ENCODE measurements at places on chromosomes 2 and 18.

DNA sequence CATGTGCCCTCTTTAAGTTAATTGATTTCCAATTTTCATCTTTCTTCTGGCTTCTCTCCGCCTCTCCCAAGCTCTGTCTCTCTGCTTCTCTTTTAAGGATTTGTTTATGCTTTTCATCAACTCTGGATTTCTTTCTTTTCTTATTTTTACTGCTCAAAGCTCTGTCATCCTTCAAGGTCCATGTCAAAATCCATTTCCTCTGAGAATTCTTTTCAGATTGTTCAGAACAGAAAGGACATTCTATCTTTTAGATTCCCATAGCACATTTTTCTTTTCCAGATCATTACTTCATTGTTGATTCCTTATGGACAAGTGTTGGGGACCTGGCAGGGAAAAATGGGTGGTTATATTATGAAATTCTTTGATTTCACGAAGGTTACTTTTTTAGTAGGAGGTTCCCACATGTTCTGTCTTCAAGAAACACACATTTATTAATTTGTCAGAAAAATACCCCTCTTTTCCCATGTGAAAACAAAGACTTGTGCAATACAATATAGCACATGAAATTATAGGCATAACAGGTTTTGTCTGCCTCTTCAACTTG lies 12.3 kb downstream of the PMAIP1 start:
- DNase-seq, result no peak

DNA sequence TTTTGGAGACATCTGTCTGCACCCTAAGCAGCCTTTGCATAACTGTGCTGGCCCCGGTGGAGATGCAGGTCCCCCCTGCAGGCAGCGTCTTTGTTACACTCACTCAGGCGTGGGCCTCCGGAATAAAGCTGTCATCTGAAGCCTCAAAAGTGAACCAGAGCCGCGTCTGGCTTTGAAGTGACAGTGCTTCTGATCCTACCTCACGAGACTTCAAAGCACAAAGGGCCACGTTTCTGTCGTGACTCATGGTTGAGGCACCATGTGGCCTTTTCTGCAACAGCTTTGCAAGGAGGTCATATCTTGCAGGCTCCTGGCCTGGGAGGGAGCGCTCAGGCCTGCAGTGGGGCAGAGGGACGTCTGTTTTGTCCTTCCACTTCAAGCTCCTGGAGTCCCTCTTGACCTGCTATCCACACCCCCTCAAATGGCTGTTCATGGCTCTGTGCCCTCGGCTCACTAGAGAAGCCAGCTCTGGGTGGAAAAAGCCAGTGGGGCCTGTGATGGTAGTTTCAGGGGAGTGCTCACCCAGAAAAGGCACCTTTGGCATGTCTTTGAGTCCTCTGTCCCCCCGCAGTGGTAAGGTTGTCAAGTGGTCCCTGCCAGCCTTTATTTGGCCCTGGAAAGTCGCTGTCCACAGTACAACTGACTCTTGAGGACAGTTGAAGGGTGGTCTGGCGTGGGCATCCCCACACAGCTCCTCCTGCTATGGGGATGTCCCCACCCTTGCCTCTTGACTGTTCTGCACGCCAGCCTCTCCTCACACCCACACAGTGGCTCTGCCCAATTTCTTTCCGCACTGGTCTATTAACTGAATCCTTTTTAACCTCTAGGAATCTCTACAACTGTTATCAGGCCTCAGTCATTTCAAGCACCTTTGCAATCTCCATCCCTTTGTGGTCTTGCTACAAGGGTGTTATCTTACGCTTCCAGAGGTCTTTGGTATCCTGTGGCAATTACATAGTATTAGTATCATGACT lies 19.3 kb downstream of the GPR55 start:
- peak; percentile 32 for DNase-seq

DNA sequence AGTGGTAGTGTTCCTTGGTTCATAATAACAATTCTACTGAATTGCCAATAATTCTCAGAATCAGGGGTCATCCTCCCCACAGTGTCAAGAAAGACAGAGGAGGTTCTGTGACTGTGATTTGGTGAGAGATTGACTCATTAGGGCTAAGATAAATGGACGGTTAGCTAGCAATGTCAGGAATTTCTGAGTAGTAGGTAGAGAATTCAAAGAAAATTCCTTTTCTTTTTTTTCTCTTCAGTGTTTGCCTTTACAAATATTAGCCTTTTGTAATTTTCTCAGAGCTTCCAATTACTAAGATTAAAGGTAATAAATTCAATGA lies 16.8 kb upstream of the CRIM1 start:
- DNase-seq, result no peak

GRCh38 chr2:28296243-28296642 lies 96.4 kb upstream of the FOSL2 start:
- DNase-seq, result no peak

DNA sequence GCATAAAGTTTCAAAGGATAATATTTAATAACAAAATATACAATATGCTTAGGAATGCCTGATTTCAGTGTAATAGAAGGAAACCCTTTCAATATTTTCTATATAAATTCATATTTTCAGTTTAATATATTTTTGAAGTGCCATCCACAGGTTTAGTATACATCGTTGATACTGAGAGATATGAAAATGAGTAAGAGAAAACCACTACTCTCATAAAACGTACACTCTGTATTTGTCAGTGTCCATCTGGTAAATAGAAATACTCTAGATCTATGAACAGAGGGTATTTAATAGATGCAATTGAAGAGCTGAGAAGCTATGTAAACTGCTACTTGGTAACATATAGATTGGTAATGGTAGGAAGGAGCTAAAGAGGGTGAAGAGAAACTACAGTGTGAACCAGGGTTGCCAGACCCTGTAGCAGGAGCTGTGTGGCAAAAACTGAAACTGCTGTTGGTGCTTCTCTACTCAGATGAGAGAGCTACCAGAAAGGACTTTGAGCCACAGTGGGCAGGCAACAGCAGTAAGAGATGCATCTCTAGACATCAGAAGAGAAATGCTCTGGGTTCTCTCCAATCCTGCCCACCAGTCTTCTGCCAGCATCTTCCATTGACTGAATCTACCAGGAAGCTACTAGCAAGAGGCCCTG lies 187.4 kb downstream of the CCDC102B start:
- DNase-seq, result no peak

DNA sequence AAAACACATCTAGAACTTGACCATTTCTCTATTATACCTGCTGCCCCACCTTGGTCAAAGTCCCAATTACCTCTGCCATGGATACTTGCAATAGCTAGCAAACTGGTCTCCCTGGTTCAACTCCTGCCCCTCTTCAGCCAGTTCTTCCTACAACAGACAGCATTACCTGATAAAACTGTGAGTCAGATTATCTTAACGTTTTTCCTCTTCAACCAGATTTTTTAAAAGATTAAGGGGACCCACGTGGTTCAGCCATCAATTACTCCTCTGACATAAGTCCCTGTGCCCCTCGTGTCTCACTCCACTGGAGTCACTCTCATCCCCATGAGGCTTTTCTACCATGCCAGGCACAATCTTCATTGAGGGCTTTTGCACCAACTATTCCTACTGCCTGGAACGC lies 5.3 kb upstream of the ARHGAP15 start:
- DNase-seq, result peak; percentile 43

DNA sequence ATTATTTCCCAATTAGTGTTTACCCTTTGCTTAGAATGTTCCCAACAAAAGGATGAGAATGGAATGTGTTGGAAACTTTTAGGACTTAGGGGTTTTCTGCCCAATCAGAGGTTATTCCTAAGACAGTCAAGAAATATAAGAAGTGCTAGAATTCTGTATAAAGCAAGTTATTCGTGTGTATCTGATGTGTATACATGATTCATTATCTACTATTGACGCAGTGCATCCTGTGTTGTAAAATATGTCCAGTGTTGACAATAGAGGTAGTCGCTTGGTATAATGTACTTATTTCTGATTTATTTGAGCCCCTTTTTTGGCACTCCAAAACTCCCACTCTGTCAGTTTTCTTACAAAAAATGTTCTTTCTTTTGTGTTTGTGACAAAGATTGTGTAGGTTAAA lies 881 bp downstream of the PIKFYVE start:
- DNase-seq, result no peak

DNA sequence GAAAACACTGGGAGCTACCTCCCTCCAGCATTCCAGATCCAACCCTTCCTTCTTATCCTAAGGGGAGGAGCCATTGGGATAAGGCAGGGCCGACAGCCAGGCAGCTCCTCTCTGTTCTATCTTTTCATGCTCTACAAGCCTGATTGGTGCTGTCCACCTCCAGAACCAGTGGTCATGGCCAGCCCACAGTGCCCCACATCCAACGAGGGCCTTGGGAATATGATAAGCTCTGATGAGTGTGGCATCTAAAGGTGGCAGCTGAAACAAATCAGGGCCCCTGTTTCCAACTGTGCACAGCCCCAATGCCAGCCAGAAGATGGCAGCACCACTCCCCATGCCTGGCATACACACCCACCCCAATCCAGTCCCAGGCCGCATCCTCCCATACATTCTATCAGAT lies 329.3 kb downstream of the C1D start:
- DNase-seq, result peak; percentile 56

DNA sequence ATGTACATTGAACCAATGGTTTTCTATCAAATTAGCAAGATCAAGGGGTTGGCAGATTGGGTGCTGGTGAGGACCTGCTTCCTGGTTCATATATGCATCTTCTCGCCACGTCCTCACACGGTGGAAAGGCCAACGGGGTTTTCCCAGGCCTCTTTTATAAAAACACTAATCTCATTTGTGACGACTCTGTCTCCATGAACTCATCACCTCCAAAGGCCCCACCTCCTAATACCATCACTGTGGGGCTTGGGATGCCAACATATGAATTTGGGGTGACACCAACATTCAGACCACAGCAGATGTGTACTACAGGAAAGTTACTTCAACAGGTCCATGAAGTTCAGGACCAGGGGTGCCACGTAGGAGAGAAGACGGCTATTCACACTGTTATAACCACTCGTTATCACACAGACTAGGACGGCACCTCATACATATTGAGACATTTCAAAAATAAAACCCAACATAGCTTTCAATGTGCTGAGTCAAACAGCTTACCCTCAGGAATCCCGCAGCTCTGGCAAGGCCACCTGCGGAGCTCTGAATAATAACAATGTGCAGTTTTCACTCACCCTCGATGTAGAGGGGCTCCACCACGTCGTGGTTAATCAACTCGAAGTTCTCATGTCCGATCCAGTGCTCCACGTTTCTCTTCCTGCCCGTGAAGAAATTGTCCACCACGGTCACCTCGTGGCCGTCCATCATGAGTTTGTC lies 49.3 kb downstream of the UXS1 start:
- DNase-seq, result no peak

DNA sequence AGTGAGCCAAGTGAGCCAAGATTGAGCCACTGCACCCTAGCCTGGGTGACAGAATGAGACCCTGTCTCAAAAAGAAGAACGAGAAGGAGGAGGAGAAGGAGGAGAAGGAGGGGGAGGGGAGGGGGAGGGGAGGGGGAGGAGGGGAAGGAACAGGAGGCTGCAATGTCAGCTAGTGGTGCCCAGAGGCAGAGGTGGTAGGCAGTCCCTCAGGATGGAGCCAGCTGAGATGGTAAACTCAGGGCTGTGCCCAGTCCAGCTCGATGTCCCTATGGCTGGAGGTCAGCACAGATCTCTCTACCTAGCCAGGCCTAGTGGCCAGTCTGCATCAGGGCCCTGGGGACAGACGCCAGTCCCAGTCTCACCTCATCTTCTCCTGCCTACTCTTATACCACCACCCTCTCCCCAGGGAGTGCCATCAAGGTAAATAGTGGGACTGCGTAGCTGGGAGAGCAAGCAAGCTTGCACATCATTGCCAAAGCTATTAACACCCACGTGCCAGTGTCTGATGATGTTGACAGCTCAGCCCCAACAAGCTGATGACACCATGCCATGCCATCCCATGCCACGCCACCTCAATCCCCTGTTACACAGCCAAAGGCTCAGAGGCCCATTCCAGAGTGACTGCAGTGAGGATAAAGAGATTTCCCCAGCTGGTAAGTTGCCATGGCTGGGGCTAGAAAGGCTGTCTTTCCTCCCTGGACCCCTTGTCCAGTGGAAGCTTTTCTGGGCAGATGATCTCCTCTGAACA lies 7.6 kb upstream of the PLB1 start:
- no peak for DNase-seq

DNA sequence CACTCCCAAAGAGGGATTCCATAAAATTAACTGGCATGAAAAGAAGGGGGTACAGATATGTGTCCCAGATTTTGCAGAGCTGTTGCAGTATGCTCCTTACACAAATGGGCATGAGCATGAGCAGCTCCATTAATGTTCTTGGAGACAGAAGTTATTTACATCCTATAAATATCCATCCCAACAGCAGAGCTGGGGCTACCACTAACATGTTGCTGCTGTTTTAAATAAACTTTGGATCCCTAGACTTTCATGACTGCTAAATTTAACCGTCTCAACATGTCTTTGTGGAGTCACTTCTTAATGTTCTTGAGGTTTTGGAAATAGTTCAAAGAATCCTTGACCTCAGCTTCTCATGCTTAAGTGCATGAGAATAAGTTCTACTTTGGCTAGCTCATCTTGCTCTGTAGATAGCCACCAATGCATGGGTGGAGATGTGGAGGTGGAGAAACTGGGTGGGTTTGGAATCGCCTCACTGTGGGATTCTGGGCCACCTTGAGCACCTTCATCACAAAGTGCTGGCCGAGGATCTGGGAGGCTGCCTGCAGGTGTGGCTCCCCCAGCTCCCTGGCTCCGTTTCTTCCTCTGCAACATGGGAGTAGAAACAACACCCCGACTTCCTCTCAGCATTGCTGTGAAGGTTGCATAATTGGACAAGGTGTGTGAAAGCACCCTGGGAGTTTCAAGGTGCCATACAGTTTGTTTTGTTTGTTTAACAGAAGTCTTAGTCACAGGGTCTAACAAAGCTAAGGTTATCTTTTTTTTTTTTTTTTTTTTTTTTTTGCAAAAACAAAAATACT lies 307.2 kb downstream of the MYCN start:
- DNase-seq, result no peak

- peak; percentile 20 for DNase-seq
Measured at GRCh38 chr2:73703675-73704074, 33.5 kb downstream of the TPRKB start.

GRCh38 chr2:196314780-196315179 lies 143.4 kb upstream of the STK17B start:
- no peak for DNase-seq
